ENCODE measurements at places on chromosomes 3 and 15.
A peak's percentile ranks its signal among the peaks of the same experiment; 100 is the strongest.

- DNase-seq = no peak
These were observed 419.2 kb downstream of the DIPK2A start for GRCh38 chr3:144390786-144391185.

DNA sequence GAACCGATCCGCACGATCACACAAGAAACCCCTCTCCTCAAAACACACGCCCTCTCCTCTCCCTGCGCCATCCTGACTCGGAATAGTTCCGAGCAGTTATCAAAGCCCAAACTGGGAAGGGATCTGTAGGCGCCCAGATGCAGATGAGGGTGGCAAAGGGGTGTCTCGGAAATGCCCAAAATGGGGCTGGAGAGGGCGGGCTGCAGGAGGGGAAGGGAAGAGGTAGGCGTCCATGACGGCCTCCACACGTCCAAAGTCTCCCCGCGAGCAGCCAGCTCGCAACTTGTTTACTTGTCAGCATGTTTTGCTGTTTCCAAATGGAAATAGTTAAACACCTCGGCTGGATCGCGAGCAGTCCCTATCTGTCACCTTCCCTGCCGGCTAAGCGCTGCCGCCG is 1.5 kb downstream of the NTRK3 start:
- no peak for DNase-seq

DNA sequence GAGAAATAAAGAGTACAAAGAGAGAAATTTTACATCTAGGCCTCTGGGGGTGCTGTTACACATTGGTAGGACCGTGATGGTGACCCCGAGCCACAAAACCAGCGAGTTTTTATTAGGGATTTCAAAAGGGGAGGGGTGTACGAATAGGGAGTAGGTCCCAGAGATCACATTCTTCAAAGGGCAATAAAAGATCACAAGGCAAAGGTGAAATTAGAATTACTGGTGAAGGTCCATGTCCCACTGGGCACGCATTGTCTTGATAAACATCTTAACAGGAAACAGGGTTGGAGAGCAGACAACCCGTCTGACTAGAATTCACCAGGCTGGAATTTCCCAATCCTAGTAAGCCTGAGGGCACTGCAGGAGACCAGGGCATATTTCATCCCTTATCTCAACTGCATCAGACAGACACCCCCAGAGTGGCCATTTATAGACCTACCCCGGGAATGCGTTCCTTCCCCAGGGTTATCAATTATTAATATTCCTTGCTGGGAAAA is 4.3 kb downstream of the IRAK2 start:
- DNase-seq = no peak

DNA sequence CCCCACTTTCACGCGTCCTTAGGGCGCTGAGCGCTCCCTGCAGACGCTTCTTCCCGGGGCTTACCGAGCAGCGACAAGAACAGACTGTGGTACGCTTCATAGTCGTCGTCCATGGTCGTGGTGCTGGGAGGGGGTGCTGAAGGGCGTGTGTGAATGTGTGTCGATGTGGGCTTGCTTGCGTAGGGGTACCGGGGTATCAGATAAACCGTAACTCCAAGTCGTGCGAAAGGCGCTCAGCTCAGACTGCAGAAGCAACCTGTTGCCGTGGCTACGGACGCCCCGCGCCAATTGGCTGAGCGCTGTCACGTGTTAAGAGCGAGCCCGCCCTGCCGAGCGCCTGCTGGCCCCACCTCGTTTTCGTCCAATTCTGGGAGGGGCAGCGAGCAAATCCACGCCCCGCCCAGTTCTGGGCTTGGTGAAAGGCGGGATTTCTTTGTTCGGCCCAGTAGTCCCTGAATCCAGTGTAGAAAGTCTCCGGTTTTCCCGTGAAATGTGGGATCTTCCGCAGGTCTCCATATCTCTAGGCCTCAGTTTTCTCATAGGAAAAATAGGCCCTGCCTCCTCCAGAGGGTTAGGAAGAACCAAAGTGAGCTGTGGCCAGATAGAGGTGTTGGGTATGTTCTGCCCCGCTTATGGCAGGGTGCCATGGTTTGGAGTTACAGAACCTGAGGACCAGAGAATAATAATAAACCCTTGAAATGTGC is at the start of gene EFCAB12:
Gene EFCAB12 (minus strand): TSS at position 261 of the 704 bp plus-strand sequence. CDS start 148 bp downstream, at position 113.
- DNase-seq = peak; percentile 96

GRCh38 chr3:33317963-33318709 is 40.9 kb downstream of the FBXL2 start:
- DNase-seq = no peak

DNA sequence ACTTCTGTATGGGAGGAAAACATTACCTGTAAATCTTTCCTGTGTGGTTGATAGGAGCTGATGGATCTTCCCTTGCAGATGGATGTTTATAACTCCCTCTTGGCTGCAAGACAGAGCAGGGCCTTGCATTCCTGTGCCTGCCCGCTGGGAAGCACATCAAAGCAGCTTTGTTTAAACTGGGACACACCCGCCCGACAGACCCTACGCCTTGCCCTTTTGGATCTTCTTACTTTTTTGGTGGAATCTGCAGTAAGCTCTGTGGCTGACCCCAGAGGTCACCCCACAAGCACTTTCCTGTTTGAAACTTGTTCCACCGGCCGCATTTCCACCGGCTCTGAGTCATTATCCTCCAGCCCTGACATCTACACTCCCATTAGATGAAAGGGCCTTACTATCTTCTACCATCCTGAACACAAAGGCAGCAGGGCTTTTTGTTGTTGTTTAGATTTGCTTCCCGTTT is 244.1 kb upstream of the STT3B start:
- no peak for DNase-seq

GRCh38 chr3:127735767-127736693 is 63.3 kb downstream of the ABTB1 start:
- DNase-seq = no peak

- peak; percentile 52 for DNase-seq
These were observed 44.4 kb upstream of the PSMD6 start for GRCh38 chr3:64067506-64068346.

DNA sequence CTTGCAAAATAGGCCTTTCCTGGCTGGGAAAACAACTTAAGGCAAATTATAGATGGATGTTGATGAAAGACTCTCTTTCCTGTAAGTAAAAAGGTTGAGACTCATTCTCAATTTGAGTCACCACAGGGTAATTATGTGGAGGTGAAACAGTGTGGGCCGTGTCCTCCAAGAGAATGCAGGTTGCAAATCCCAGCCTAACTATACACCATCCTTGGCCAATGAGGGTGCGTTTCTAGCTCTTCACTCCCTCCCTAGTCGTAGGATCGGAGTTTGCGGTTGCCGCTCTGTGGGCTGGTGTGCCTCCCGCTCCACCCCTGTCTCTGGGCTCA is 259.9 kb downstream of the PLCL2 start:
- DNase-seq = no peak

DNA sequence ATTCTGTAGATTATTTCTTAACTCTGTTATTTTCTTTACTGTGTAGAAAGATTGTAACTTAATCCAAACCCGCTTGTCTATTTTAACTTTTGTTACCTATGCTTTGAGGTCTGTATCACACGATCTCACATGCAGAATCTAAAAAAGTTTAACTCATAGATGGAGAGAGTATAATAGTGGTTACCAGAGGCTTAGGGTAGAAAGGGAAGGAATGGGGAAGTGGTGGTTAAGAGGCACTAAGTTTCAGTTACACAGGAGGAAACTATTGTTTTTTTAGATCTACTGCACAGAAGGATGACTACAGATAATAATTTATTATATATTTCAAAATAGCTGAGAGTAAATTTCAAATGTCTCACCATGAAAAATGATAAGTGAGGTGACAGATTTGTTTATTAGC is 515.2 kb downstream of the RSL24D1 start:
- no peak for DNase-seq

- no peak for DNase-seq
These were observed 9.2 kb downstream of the CD200R1 start for GRCh38 chr3:112965656-112966055.
